ENCODE measurements at places on chromosomes 12 and 14.

DNA sequence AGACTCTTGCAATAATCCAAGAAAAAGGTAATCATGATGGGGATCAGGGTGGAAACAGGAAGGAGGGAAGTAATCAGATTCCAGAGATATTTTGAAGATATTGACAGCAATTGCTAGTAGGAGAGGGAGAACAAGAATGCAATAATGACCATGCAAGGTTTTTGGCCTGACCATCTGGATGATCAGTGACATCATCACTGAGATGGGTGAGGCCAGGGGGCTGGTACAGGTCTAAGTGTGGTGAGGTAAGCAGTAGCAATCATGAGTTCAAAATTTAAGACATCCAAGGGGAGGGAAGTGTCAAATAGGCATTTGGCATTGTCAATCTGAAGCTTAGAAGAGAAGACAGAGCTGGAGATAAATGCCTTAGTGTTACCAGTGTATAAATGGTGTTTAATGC is 24.8 kb upstream of the CLMN start:
- DNase-seq = no peak

DNA sequence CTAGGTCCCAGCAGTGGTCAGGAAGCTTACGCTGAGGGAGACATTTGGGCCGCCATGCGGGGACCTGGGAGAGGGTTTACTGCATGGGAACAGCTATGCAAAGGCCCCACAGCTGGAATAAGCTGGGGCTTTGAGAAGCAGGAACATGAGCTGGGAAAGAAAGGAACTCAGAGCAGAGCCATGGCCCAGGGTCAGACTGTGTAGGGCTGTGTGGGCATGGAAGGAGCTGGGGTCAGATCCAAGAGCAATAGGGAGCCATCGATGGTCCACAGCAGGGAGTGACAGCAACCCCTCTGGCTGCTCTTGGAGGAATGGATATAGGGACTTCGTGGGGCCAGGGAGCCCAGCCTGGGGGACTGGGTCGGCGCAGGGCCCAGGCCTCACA is 151.6 kb downstream of the ADGRD1 start:
- no peak for DNase-seq

DNA sequence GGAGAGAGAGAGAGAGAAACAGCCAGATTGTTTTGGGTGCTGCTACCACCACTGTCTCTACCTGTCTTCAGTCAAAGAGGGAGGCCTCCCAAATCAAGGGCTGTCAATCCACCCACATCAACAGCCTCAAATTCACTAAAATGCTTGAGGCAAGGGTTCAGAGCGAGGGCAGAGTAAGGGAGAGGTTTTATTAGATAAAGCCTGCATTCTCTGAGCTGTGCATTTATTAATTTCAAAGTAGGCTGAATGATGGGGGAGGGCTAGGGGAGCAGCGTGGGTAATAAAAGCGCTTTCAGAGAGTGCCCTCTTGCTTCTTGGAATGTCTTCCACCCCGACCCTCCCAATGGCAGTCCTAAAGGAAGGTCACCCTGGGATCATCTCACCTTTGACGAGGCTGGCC is 636.5 kb upstream of the TBX3 start:
- no peak for DNase-seq

DNA sequence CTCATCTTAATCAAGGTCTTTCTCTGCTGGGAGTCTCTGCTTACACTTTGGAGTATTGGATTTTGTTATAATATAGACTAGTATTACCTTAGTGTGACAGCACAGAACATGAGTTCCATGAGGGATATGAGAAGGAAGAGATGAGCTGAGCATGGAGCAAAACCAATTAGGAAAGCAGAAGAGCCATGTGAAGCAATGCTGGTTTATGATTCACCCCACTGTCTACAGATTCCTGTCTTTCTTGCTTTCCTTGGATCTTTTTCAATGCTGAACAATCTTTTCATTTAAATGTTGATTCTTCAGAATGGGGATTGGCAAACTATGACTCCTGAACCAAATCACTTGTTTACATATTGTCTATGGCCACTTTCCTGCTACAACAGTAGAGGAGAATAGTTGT is 70.4 kb upstream of the KITLG start:
- DNase-seq = no peak

- DNase-seq = no peak
Observed at GRCh38 chr12:96134200-96134599, 60.0 kb upstream of the ELK3 start.

GRCh38 chr12:4001841-4002240 is 128.6 kb upstream of the PARP11 start:
- no peak for DNase-seq

DNA sequence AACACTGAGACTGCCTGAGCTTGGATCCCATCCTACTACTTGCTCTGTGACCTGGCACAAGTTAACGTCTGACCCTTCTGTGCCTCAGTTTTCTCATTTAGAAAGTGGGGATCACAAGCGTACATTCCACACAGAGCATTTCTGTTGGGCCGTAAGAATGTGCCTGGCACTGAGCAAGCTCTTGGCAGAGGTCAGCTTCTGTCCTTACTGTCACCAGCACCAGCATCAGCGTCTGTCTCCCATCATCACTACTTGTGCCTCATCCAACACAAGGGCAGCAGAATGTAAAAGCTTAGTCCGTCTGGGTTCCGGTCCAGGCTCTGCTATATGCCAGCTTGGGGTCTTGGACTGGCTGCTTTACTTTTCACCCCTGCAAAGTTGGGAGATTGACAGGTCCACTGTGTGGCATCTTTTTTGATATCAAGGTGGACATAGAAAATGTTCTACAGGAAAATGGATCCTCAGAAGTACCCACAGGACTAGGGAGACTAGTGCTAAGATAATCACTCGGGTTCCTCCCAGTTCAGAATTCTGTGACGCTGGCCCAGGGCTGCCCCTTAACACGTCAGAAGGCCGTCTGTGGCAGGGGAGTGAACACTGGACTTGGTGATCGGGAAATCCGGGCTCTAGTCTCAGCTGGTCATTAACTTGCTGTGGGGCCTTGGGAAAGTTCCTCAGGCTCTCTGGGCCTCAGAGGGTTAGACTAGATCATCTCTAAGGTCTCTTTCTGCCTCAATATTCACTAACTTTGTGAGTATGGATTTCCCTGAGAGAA is 65.9 kb downstream of the CACNA1C start:
- DNase-seq = no peak

DNA sequence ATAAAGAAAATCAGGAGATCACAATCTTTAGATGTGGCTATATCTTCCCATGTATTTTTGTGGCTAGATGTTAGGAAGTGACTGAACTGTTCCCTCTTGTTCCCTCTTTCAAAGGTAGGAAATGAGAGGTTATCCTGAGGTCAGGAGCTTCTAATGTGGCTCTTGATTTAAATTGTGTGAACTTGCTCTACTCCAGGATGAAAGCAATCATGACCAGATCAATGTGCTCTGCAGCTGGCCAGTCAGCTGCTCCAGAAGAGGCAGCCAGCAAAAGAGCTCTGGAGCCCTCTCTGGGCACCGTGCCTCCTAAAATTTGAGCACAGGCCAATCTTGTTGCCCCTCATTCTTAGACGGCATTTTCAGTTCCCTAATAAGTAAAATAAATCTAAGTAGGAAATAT is 32.0 kb downstream of the CDK17 start:
- no peak for DNase-seq

DNA sequence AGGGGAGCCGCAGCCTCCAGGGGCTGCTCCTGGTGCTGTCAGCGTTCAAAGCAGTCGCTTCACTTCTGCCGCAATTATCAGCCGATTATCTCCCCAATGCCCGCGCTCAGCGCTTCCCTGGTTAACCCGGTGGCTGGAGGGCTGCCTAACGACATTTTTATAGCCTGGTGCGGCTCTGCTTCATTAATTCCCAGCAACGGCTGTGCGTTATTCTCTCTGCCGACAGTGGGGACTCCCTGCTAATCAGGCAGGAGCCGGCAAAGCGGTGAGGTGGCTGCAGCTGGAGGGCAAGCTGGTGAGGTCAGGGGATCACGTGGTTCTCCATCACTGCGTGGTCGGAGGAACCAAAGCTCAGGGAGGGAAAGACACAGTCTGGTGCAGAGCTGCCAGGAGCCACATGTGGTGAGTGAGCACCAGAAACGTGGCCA is 62.9 kb downstream of the GLRX5 start:
- no peak for DNase-seq

GRCh38 chr14:102513899-102514772 is 4.6 kb upstream of the ANKRD9 start:
- DNase-seq = no peak

GRCh38 chr14:79466938-79467527 is 744.3 kb downstream of the DIO2 start:
- DNase-seq = no peak

DNA sequence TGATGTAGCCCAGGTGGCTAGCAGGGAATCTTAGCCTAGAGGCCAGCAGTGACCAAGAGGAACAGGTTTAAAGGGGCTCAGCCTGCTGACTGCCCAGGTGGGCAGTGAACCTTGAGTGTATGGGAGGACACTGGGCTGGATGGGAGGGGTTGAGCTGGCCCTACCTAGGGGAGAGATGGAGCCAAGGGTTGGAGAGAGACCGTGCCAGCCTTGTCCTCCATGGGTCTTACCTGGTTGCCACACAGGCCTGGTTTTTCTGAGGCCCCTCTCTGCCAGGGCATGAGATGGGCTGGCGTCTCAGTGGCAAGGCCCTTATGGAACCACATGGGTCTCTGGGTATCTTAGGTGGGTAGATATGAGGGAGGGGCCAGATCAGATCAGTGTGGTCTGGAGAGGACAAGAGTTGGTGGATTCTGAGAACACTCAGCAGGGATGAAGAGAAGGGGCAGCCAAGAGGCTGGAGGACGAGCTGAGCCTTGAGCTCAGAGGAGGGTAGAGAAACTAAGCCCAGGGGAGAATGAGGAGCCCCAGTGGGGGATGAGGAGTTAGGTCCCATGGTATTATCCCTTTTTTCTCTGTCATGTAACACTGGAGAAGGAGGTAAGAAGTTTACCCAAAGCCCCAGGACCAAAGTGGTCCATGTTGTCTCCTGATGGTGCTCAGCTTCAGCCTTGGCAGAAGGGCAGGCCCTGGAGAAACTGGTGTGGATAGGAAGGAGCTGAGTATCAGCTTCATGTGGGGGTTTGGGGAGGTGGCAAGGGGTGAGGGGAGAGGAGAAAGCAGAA is 3.7 kb downstream of the GZMB start:
- no peak for DNase-seq

- DNase-seq = peak; percentile 27
Observed at GRCh38 chr12:51591016-51591901, at the start of gene SCN8A. Gene SCN8A (plus strand): TSS chr12:51591233. CDS start chr12:51662818, 71,585 bp downstream.

GRCh38 chr14:74548881-74549280 is 55.3 kb downstream of the ISCA2 start:
- no peak for DNase-seq

DNA sequence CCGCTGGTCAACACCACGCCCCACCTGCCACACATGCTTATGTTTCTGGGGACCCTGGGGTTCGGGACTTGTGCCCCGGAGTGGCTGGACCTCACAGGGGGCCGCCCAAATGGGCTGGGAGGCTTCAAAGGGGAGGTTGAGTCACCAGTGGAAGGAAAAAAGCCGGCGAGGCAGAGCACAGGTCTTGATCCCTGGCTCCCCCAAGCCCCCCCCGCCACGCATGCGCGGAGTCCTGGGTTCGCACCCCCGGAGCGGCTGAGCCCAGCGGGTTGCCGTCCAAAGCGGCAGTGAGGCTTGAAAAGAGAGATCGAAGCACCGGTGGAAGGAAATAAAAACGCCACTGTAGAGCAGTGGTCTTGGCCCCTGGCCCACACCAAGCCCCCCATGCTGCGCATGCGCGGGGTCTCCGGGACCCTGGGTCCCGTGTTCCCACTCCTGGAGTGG is 313.5 kb downstream of the ALG10 start:
- DNase-seq = no peak

GRCh38 chr12:124790650-124791400 is 72.8 kb downstream of the SCARB1 start:
- no peak for DNase-seq

- DNase-seq = no peak
Observed at GRCh38 chr14:71967704-71968103, 35.5 kb downstream of the RGS6 start.

- DNase-seq = no peak
Observed at GRCh38 chr14:100771121-100771800, 44.6 kb downstream of the DLK1 start.

GRCh38 chr14:58713677-58714076 is 75.9 kb downstream of the DACT1 start:
- DNase-seq = no peak

DNA sequence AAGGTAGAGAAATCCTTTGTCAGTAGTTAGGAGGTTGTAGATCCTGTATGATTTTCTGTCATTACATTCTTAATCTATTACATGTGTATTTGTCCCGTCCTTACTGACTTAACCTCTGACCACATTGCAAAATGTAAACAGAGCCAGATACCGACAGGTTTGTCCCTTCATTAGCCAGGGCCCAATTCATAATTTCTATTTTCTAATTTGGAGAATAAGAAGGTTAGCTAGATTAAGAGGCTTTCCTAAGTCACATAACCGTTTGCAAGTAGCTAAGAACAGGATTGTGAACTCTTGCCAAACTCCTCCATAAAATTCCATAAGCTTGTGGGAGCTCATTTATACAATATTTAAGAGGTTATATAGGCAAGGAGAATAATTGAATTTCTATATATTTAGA is 352.6 kb downstream of the RAD51B start:
- DNase-seq = no peak

DNA sequence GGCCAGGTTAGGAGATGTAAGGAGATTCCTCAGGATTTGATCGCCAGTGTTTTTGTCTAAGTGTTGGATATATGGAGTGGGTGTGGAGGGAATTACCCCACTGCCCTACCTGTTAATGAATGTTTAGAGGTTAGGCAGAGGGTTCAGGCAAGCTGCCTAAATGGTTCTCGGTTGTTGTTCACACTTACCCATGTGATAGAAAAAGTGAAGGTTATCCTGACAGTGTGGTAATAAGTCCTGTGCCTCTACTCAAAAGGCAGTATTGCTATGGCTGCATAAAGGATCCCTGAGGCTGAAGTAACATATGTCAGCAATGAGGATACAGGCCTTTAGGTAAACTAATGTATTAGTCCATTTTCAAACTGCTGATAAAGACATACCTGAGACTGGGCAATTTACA is 112.0 kb downstream of the GPHN start:
- no peak for DNase-seq

GRCh38 chr12:113575386-113575785 is 103.7 kb upstream of the LHX5 start:
- DNase-seq = no peak

DNA sequence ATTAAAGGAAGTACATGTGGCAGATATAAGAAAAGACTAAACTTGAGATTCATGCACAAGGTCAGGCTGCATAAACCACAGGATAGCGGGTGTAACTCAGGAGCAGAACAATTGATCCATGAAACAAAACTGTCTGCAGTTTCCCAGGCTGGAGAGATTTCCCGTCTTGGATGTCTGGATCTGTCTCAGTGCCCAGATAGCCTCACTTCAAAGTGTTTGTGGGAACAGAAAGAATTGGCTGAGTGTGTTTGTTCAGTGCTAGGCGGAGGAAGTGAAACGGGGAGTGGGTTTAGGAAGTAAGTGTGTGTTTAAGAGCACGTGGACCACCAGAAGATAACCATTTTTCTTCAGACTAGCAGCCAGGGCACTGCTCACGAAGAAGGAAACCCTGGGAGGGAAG is 1.4 kb upstream of the RNASE10 start:
- DNase-seq = no peak

GRCh38 chr12:45216230-45216982 is 511 bp downstream of the ANO6 start:
- peak; percentile 20 for DNase-seq

All from stimulated activated CD8-positive, alpha-beta memory T cell treated with anti-CD3 and anti-CD28 coated beads, Interleukin-7, amount 100 ng/mL, for 24 hours (primary cell).